Activated CD4-positive, alpha-beta T cell treated with anti-CD3 and anti-CD28 coated beads, Interleukin-2, amount 10 ng/mL, durations not matched to agents 24 days and 14 days (primary cell): ENCODE measurements at places on chromosomes 13 and 19. TPM values are rescaled to one million over a fixed set of nuclear protein-coding genes. Genes with fewer than 3 reads are reported as not detected.

CBY2 gene
- total RNA-seq: not detected in 2 replicates

DNA sequence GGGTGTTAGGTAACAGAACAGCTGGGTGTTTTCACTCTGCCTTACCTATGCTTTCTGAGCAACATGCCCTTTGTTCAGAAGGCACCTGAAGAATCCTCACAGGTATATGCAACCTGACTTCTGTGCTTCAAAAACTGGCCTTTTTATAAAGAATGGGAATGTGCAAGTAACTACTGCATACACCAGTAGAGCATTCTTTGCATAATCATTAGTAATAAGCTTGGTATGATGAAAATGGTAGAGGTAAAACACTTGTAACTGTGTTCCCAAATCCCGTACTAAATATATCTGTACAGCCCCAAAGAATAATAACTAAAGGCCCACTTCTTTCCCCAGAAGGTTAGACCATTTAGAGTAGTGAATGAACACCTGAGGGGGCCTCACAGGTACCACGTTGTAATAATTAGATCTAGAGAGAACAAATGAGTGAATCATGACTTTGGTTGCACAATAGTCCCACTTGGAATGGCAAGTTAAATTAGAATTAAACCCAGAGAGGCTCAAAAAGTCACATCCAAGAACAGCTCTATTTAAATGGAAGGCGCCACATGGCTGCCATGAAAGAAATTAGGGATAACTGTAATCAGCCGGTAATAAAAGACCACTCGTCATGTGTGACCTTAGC, 413.9 kb downstream of the KLF12 start:
- DNase-seq: no peak

- DNase-seq: no peak
Measured at GRCh38 chr13:109568339-109568818, 218.0 kb downstream of the IRS2 start.

- no peak for DNase-seq
Measured at GRCh38 chr13:66014771-66015170, 1215.4 kb downstream of the PCDH9 start.

DNA sequence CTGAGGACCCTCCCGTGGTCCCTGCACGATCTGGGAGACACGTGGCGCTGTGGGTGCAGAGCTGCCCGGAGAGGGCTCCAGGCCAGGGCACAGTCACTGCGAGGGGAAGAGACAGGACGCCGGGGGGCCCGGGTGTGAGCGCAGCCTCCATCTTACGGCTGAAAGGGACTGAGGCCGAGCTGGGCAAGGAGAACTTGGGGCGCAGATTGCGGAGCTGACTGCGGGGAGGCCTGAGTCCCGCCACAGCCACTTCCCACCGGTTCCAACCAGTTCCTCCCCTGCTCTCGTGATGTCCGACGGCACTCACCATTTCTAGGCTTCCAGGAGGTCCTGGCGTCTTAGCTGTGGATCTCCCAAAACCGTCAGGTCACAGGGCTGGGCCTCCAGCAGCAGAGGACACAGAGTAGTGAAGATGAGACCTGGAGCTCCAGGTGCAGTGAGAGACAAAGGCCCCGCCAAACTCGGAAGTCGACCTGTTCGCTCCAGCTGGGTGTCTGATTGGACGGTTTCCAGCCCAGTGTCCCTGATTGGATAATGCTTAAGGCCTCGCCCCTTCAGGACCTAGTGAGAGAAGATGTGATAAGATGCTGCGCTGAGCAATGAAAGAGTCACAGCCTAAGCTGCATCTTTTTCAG, 4.8 kb upstream of the ZNF253 start:
- DNase-seq: peak; percentile 69

- DNase-seq: no peak
Measured at GRCh38 chr19:28118235-28118634, 1094.7 kb downstream of the UQCRFS1 start.

VSTM1 gene
- not detected in 2 replicates for total RNA-seq

RCBTB1 gene
- total RNA-seq: 14.8 and 16.2 TPM in 2 replicates

- no peak for DNase-seq
Measured at GRCh38 chr13:53545340-53545941, 516.8 kb downstream of the OLFM4 start.

- DNase-seq: peak; percentile 59
Measured at GRCh38 chr19:36916991-36917390, 859 bp downstream of the ZNF568 start.

DNA sequence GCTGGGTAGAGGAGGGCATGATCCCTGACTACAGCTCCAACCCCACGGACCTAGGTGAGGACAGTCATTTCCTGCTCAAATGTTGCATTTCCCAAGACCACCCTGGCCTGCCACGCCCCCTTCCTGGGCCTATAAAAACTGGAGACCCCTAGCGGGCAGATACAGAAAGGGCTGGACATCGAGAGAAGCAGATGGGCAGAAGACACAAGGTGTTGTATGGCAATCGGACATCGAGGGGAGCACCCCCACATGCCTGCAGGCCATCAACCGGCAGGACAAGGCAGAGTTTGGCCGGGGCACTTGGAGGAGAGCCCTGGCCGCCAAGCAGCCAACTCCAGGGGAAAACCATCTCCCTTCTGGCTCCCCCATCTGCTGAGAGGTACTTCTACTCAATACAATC, 746.4 kb downstream of the PCDH9 start:
- no peak for DNase-seq

MAST1 gene
- total RNA-seq: 1.6 and 2.4 TPM in 2 replicates

GRCh38 chr19:45640849-45641273, 1.7 kb upstream of the EML2 start:
- DNase-seq: peak; percentile 82

NLRP4 gene
- not detected in 2 replicates for total RNA-seq

DNA sequence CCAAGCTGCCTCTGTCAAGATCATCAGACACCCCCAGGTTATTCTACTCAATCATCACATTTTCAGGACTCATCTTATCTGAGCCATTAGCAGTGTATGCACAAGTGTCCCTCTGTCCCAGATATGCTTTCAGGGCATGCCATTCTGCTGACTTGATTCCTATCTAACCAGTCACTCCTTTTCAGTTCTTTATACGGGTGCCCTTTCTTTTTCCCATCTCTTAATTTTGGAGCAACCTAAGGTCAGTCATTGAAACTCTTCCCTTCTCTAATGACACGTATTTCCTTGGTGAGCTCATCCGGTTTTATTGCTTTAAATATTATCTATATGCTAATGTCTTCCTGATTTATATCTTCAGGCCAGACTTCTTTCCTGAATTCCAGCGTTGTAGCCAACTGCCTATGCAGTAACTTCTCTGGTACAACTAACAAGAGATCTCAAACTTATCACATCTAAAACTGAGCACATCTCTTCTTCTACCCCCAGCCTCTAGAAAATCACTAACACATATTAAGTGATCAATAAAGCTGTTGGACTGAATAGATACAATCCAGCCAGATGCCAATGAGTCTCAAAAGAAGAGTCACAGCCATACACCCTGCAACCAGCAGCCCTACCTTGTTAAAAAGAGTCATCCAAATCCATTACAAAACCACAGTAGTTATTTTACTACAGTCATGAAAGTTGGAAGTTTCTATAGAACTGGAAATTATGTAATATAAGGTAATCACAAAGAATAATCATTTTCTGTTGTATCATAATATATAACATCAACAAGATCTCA, 58.8 kb downstream of the DCLK1 start:
- DNase-seq: no peak

DNA sequence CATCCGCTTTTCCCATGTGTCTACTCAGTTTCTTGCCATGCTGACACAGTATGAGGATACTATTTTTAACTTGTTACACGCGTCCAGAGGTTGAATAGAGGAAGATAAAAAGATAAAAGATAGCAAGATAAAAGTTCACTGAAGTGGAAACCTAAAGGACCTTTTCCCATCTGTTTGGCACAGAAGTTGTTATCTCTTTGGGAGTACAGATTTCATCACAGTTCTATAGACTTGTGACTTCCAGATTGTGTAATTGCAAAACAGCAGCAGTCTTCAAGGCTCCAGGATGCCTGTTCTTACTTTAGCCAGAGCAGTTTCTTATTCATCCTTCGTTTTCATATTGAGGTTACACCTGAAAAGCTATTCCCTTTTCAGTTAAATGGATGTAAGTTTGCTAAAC, 369.2 kb downstream of the GPC5 start:
- DNase-seq: no peak

GRCh38 chr13:41326661-41327060, 15.6 kb downstream of the NAA16 start:
- DNase-seq: peak; percentile 17
